ENCODE measurements at places on chromosomes 5 and 9.

- no peak for DNase-seq
Measured at GRCh38 chr9:76733096-76733495, 31.1 kb upstream of the PCA3 start.

GRCh38 chr5:129014185-129014584, 48.9 kb downstream of the SLC27A6 start:
- DNase-seq = no peak

DNA sequence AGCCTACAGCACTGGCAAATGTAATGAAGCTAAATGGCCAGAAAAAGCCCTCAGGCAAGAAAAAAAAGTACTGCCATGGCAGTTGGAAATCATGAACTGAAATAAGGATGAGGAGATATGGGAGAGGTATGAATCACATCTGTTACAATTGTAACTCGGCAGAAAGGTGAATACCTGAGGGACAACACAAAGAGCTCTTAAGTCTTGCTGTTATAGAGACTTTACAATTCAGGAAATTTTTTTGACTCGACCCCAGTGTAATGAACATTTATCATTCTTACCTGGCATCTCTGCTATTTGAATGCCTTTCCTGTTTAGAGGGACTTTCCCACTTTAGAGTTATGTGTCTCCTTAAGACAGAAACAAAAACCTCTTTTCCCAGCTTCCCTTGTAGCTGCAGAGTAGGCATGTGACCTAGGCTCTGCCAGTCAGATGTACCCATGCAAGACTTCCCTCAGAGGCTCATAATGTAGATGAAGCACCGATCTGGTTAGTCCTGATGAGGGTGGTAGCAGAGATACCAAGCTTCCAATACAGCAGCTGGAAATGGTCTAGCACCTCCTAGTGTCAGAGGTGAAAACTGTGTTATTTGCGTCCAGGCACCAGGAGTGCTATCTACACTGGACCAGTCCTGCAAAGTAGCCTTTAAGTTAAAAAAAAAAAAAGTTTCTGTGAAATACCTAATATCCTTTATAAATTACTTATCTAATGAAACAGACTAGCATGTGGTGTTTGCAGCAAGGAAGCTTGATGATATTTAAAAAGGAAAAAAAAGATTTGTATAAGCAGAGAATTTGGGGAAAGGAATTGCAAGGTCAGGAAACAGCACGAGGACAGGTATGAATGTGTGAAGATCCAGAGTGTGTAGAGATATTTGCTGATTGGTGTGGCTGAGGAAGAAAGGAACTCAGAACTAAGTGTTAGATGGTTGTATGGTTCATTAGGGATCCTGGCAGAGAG, 146.9 kb upstream of the SLC1A3 start:
- no peak for DNase-seq

DNA sequence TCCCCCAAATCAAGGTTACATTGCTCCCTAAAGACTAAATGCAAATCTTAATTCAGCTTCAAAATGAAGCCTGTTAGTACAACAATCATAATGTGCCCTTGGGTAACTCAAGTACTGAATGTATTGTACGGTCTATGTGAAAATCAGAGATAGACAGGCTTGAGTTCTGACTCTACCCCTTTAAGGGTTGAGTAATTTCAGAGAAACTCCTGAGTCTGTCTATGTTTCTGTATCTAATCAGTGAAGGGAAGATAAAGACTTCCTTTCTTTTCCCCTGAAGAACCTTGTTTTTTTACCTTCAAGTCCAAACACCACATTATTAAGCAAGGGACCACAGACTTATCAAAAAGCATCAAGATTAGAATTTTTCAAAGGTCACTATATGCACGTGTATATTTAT, 108.2 kb downstream of the MPDZ start:
- no peak for DNase-seq

GRCh38 chr5:106874974-106875373, 795.8 kb downstream of the EFNA5 start:
- no peak for DNase-seq

GRCh38 chr5:154260224-154260927, 69.8 kb downstream of the GALNT10 start:
- no peak for DNase-seq

- no peak for DNase-seq
Measured at GRCh38 chr5:165228184-165228583, 1722.8 kb downstream of the MAT2B start.

DNA sequence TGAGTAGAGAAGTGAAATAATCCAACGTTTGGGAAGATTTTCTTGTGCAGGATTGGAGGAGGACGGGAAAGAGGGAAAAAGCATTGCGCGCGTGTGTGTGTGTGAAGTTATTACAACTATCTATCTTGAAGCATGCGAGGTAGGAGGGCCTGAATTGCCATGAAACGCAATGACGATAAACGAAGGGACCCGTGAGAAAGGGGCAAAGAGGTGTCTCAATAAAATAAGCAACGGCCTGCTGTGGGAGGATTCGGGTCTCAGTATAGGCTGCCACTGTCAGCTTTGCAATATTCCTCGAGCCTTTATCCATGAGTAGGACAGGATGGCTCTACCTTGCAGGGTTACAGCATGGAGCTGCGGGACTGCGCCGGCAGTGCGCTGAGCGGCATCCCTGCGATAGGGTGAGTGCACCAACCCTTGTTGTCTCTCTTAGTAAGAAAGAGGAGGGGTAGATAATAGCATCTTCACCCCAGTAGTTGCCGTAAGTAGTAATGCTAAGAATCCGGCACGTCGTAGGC, 631 bp upstream of the RCL1 start:
- DNase-seq = no peak

DNA sequence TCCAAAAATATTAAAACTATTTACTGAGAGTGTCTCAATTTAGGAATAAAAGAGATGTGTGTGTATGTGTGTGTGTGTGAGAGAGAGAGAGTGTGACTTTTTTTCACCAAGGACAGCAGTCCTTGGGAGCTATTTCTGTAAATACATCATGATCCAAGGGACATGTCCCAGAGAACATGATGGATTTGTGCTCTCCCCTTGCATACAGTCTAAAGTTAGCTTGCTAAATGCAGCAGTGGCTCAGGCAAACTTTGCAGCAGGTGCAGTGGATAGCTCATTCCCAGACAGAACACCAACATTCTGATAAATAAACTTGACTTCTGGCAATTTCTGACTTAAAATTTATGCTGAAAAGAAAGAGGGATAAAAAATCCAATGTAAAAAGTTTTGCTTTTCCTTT, 55.4 kb upstream of the SGCD start:
- no peak for DNase-seq
